ENCODE measurements at places on chromosomes 6 and 20.

- DNase-seq: no peak
Observed at GRCh38 chr6:112441607-112442006, 94.5 kb downstream of the RFPL4B start.

- DNase-seq: no peak
Observed at GRCh38 chr6:167113047-167113754, 9.7 kb upstream of the CCR6 start.

- no peak for DNase-seq
Observed at GRCh38 chr20:49862607-49863200, 50.1 kb downstream of the SLC9A8 start.

GRCh38 chr6:137233911-137234863 is 15.0 kb upstream of the IFNGR1 start:
- DNase-seq: no peak
